Cortex of kidney (tissue), 1 donor: ENCODE measurements at places on chromosomes 5 and 9.

DNA sequence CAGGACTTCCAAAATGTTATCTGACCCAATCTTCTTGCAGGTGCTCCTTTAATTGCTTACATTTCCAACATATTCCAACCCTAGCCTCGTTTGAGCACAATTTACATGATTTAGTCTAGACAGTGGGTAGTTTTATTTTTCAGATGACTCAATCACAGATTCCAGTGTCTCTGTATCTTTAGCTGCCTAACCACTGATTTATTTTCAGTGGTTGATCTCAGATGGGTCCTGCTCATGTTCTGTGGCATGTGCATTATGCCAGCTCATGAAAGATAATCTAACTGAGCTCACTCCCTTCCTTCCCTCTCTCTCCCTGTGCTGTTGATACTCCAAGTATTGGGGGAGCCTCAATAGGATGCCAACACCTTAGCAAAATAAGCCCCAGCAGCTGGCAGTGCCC lies 106.1 kb upstream of the ICE1 start:
- no peak for DNase-seq

GRCh38 chr9:1619915-1620710 lies 395.0 kb upstream of the SMARCA2 start:
- no peak for DNase-seq

- DNase-seq, result no peak
Observed at GRCh38 chr5:23507278-23507685, at the start of gene PRDM9. PRDM9 (plus strand) TSS chr5:23507609; CDS start chr5:23509034, 1,425 bp downstream.

DNA sequence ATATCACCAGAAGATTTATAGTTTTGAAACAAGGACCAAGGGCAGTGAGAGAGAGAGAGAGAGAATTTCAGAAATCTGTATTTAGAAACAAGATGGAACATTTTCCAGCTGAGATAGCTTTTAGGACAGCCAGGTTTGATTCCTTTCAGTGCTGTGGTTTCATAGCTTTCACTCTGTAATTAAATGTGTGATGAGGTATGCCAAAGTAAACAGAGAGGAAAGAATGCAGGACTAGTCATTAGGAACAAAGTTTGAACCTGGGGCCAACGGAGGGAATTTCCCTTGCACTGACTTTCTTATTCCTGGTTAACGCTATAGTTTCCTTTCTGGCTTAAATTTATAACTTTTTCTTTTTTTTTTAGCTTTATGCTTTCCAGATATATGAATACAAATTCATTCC lies 10.0 kb upstream of the CCL28 start:
- no peak for DNase-seq

DNA sequence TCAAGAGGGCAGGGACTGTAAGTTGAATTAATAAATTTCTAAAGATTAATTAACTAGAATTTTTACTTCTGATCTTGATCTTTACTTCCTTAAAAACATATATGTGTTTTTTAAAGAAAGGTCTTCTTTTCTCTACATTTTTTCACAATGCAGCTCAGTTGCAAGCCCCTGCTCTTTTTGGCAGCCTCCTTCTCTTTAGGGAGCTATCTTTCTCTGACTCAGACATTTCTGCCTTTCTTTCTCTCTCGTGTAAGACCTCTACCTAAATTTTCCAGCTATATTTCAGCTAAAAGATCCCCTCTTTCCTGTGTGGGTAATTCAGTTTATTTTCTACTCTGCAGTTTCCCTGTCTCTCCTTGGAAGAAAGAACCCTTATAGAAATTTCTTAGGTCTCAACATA lies 38.3 kb upstream of the SNCAIP start:
- DNase-seq, result no peak

DNA sequence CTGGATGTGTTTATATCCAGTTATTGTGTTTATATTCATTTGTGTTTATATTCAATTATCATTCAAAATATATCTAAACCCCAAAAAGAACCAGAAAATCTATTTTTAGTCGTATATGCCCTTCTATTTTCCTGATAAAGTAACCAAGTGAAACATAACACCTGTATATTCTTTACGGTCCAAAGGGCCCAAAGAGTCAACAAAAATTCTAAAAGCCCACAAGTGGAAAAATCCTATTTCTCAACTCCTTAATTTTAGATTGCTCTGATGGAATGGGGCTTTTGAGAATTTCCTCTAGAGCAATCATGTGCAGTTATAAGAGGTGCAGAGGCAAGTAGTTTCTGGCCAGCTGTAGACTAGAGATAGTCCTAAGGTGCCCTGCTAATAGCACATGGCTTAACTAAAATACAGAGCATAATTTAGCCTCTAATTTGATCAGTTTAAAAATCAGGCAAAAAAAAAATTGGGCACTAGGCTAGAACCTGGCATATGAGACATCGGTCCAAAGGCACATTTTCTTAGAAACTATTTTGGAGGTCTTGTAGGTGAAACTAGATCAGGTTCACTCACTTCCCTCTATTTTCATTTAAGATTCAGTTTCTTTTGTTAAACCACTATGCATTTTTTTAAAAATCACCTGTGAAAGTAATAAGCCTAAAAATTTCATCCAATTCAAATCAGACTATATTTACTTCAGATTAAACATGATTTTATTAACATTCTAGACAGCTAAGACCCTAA lies 256.0 kb downstream of the FBXL17 start:
- DNase-seq, result no peak

DNA sequence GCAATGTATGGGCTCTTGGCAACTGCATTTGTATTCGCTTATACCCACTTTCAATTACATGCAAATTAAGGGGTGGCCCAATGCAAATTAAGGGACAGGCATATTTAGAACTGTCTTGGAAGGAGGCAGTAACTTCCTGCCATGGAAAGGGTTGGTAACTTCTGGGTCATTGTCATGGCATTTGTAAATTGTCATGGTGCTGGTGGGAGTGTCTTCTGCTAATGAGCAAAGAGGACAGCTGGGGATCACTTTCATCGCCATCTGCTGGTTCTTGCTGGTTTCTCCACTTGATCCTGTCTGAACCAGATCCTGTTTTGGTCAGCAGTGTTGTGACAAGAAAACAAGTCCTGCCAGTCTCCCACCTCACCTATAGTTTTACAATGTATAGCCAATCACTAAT lies 23.3 kb upstream of the UGT3A2 start:
- DNase-seq, result no peak
